Activated naive CD4-positive, alpha-beta T cell treated with anti-CD3 and anti-CD28 coated beads for 36 hours (primary cell): ENCODE measurements at places on chromosomes 12 and 14.

DNA sequence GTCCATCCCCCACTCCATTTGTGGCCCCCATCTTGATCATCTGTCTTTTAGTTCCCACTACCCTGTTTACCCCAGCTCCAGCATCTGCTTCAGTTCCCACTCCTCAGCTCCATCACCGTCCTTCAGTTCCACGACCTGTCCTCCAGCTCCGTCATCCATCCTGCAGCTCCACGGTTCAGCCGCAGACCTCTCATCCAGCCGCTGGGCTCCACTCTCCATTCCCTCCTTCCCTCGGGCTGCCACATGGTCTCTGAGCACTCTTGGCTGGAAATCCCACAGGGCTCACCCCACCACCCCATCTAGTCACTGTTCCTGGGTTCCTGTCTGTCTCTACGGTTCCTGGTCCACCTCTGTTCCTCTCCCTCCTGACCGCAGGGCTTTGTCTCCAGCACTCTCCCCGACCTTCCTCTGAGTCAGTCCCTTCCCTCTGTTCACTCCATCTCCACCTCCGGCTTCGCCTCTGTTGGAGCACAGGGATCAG lies 3.3 kb upstream of the P3H3 start:
- DNase-seq, result no peak

GRCh38 chr12:120116441-120116791 lies at the start of gene RAB35:
RAB35 (minus strand) TSS chr12:120116753; CDS start chr12:120116650, 103 bp downstream.
- DNase-seq, result no peak

DNA sequence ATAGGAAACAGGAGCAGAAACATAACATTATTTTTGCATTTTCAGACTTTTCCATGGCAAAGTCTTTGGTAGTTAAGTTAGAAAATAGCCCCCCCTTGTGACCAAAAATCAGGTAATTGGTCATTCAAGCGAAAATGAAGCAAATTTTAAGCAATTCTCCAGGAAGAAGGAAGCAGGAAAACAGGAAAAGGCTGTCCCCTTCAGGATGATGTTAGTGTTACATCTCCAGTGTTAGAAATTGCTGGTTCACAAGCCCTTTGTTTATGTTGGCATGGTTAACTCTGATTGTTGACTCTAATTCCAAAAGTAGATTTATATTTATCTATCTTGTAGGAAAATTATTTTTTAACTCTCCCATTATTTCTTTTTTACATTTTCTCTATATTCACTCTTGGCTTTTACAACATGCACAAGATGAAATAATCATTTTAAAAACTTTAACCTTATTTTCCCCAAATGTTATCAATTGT lies 18.8 kb upstream of the GAS2L3 start:
- no peak for DNase-seq

DNA sequence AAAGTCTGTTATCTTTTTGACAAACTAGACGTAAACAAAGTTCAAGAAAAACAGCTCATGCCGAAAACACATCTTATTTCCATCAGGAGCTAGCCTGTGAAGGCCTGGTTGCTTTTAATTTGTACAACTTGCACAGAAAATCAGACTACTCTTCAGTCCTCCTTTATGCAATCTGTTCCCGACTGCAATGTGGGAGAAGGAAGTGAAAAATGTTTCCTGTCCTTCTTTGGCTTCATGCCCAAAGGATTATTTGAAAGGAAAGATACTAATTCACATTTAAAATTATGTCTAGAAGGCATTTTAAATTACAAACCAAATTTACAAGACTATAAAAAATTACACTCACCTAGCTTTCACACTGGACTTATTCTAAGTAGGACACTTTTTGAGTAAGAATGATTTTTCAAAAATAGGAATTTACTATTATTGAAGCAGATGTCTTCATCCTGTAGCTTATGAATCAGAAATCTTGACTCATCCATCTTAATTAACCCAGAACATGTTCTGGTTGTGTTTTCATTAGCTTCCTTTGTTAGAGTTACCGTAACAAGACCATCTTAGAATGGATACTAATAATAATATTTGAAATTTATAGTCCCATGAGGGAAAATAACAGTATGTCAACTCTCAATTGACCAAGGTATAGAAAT lies 272.6 kb downstream of the PRKD1 start:
- no peak for DNase-seq

- DNase-seq, result no peak
Measured at GRCh38 chr14:71228711-71229110, 321.5 kb downstream of the PCNX1 start.

DNA sequence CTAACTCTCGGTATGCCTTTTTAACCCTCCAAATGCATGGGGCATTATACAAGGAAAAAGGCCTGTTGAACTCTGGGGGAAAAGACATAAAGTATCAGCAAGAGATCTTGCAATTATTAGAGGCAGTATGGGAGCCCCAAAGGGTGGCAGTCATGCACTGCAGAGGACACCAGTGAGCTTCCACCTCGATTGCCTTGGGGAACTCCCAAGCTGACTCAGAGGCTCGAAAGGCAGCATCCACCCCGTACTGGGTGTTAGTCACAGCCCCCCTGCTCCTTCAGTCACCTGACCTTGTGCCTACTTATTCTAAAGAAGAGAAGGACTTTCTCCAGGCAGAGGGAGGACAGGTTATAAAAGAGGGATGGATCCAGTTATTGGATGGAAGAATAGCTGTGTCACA lies 781.4 kb upstream of the TMEM132C start:
- DNase-seq, result peak; percentile 66

DNA sequence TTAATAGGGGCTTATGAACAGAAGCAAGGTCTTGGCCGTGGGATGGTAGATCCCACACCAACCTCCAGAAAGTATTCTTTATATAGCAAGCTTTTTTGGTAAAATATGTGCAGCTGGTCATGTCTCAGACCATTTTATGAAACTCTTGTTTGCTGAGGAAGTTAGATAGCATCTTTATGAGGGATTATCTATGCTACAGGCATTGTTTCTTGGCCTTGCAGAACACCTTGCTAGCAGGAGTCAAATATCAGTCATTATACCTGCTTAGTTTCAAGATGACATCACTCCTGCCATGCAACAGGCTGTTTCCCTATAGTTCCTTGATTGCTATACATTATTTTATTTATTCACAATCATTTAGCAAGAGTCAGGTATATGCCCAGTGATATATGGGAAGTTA lies 84.8 kb upstream of the LRFN5 start:
- no peak for DNase-seq

DNA sequence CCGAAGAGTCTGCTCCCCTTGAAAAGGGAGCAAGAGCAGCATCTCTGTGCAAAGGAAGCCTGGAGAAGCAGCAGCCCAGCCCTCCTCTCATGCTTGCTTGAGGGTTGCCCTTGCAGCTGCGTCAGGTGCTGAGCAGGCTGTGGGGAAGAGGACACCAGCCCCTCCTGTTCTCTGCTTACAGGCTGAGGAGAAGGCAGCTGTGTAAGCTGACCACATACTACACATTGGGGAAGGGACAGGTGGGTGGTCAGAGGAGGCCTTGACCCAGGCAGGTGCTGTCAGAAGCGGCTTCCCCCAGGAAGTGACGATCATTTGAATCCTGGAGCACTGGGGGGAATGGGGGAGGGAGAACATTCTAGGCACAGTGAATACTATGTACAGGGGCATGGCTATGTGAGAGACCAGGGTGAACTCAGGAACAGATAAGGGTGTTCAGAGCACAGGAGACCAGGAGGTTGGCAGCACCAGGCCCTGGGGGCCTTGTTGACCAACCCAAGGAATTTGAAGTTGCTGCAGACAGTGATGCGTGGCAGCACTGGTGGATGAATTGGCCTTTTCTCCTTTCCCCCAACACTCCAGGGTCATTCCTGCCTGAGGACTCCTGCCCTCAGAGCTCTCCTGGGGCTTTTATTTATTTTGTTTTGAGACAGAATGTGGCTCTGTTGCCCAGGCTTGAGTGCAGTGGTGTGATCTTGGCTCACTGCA lies 2.7 kb upstream of the KLC1 start:
- no peak for DNase-seq

DNA sequence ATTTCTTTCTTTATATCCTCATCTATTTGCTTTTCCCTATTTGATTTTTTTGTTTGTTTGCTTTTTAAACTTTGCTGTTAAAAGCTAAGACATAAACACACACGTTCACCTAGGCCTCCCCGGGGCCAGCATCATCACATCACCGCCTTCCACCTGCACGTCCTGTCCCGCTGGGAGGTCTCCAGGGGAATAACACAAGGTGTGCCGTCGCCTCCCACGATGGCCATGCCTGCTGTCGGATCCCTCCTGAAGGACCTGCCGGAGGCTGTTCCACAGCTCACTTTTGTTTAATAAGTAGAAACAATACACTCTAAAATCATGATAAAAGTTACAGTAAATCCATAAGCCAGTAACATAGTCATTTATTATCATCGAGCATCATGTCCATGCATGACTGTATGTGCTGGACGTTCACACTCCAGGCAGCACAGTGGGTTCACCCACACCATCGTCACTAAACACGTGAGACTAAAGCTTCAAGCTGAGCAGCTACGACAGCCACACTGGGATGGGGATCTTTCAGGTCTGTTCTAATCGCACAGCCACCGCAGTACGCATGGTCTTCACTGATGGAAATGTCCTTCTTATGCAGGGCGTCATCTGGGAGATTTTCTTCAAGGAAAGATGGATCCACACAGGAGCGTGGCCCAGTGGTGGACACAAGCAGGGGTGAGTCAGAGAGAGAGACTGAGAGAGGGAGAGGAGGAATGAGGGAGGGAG lies 3.6 kb downstream of the RIMBP2 start:
- DNase-seq, result no peak

DNA sequence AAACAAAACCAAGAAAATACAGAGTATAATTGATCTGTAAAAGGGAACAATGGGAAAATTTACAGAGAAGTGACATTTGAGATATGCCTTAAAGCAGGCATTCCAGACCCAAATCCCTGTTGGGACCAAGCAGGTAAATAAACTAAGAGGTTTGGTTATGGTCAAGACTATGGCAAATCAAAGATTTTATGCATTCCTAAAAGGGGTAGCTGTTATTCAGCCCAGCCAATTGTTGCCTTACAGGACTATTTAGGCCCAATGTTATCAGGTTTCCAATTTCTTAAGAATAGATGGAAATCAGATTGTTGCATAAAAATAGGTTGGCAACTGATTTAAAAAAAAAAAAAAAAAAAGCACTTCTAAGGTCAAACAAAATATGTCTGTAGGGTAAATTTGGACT lies 5.3 kb downstream of the DNAI7 start:
- no peak for DNase-seq

- no peak for DNase-seq
Measured at GRCh38 chr12:65229441-65229840, 49.0 kb upstream of the MSRB3 start.

GRCh38 chr12:6062757-6063735 lies 61.4 kb downstream of the VWF start:
- peak; percentile 68 for DNase-seq

DNA sequence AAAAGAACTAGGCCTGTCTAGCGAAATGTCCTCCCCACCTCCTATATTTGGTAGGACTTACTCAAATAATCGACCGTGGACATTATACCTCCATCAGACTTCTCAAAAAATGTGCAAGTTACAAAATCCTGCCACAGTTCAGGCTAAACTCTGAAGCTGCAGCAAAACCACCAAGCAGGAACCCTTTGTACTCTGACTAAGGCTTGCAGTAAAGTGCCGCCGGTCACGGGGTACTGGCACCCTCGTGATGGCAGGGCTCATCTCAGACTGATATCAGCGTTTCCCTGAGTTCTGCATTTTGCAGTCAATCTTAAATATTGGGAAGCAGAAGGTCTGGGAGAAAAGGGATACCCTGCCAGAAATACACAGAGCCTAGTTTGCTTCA lies 17.1 kb downstream of the SLC11A2 start:
- DNase-seq, result peak; percentile 83

GRCh38 chr12:19484738-19485137 lies 45.4 kb downstream of the AEBP2 start:
- DNase-seq, result peak; percentile 60

DNA sequence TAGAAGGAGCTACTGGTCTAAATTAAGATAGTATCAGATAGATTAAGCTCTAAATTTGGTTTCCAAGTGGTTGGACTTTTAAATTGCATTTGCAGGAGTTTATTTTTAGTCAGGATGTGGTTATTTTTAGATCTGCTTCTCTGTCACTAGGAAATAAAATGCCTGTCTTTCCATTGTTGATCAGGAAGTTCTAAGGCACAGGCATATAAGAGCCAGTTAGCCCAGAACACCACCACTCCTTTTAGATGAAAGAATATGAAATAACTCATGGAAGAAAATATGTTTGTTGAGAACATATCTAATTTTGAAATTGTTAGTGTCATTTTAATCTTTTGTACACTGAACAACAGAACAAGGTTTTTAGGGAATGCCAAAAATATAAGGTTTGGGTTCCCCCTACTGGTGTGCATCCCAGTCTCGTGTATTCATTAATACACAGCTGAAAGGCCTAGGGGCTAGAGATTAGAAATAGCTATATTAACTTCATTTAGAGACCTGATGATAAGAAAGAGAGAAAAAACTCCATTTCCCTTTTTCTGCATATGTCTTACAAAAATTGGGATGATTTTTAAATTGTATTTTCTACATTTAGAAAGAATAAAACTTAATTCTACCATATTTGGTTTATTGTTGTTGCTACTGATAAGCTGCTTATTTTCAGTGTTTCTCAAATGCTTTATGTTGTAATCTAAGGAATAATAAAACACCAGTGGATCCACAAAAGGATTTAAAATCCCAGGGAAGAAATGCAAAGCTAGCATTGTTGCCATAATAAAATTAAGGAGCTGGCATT lies 67.2 kb downstream of the RIC8B start:
- DNase-seq, result peak; percentile 67

DNA sequence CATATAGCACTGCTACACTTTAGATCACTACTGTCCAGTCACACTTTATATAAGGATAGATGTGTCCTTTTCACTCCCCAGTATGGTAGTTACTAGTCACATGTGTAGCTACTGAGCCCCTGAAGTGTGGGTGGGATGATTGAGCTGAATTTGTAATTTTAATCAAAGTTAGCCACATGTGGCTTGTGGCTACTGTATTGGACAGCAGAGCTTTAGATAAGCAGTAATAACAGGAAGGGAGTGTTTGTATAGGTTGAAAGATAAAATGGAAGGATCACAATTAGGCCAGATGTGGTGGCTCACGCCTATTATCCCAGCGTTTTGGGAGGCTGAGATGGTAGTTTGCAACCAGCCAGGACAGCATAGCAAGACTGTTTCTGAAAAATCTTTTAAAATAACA lies 23.5 kb downstream of the NAA30 start:
- DNase-seq, result no peak

DNA sequence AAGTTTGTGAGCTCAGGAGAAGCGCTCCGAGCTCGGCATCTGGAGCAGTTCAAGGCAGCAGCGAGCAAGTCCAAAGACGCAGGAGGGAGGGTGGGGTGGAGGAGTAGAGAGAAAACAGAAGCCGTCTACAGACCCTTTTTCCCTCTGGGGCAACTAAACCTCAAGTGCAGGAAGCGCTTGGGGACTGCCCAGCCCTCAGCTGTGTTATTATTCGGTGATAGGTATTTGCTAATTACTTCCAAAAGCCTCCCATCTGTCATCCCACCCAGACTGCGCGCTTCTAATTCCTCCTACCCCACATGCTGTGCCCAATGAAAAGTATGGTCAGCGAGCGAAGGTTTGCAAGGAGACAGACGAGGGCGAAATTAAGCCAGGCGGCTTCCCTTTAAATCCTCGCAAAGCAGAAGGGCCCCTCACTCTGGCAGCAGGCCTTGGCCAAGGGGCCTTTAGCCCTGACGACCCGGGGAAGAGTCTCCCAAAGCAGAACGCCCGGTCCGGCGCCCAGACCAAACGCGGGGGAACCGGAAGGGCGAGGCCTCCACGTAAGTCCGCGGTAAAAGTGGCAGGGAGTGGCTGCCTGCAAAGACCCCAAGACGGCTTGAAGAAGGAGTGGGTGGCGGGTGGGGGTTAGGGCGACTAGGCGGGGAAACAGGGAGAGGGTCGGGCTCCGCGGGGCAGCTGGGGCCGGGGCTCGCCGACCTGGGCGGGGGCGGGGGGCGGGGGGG lies 507 bp upstream of the CD9 start:
- no peak for DNase-seq

- no peak for DNase-seq
Measured at GRCh38 chr12:517538-517937, 57.8 kb downstream of the B4GALNT3 start.
